ENCODE measurements at places on chromosomes 2 and 18.

- no peak for DNase-seq
Measured at GRCh38 chr2:163625632-163626031, 110.2 kb downstream of the FIGN start.

- no peak for DNase-seq
Measured at GRCh38 chr2:21658907-21659477, 535.2 kb downstream of the TDRD15 start.

DNA sequence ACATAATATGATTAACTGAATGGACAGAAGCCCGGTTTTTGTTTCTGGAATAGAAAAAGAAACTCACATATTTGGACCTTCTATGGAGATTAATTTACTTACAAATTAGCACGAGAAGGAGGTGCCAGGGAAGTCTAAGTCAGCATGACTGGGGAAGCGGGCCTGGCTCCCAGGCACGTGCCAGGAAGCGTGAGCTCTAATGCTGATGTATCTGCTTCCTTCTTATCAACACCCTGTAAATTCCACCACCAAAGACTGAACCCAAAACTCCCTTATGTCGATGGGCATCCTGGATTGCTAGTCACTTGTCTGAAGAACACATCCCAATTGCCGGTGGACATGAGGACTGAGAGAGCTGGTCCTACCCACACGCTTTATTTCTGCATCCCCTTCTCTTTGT is 134.5 kb downstream of the GALNT14 start:
- DNase-seq = no peak

DNA sequence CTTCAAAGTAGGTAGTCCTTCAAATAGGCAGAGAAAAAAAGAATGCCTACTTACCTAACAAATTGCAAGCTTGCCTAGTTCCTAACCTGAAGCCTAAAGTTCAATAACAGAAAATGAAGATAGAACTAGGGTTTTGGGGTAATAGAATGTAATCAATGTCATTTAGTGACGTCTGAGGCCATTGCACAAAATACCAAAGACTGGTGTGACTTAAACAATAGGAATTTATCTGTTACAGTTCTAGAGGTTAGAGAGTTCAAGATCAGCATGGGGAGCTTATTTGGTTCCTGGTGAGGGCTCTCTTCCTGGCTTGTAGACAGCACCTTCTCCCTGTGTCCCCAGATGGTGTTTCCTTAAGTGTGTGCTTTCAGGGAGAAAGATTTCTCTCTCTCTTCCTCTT is 4.7 kb upstream of the NPC1 start:
- no peak for DNase-seq

- DNase-seq = no peak
Measured at GRCh38 chr2:161703863-161704262, 79.6 kb downstream of the SLC4A10 start.

- DNase-seq = no peak
Measured at GRCh38 chr2:37683241-37683640, 11.8 kb upstream of the CDC42EP3 start.

GRCh38 chr2:118423776-118424175 is 335.5 kb downstream of the INSIG2 start:
- DNase-seq = no peak

- no peak for DNase-seq
Measured at GRCh38 chr2:120421830-120422175, 75.9 kb downstream of the INHBB start.

DNA sequence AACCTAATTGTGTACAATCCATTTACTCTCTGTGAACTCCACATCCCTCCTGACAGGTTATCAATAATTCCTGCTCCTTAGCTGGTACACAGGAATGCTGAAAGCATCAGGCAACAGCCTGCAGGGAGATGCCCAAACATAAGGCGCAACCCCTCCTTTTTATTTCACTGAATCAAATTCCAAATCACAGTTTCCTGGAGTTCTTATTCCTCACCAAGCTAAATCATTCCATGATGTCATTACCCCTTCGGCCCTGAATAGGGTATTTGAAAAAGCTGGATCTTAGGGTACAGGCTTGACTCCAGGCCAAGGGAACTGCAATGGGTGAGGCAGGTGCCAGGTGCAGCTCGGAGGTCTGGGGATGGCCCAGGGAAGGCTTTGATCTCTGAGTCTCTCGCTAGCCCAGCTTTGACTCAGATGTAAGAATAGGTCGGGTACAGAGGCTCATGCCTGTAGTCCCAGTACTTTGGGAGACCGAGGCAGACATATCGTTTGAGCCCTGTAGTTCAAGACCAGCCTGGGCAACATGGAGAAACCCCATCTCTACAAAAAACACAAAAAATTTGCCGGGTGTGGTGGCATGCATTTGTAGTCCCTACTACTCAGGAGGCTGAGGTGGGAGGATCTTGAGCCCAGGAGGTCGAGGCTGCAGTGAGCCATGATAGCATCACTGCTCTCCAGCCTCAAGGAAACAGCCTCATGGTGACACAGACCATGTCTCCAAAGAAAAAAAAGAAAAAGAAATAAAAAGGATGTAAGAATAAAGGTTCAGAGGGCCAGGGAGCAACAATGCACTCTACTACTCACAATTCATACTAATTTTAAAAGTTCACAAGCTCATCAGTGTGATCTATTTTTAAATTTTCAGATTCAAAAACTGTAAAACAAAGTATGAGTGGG is 6.8 kb downstream of the FHL2 start:
- DNase-seq = no peak

- DNase-seq = no peak
Measured at GRCh38 chr18:47594621-47595086, 335.8 kb downstream of the SMAD2 start.

- DNase-seq = no peak
Measured at GRCh38 chr2:148978026-148978685, 60.3 kb upstream of the LYPD6B start.

DNA sequence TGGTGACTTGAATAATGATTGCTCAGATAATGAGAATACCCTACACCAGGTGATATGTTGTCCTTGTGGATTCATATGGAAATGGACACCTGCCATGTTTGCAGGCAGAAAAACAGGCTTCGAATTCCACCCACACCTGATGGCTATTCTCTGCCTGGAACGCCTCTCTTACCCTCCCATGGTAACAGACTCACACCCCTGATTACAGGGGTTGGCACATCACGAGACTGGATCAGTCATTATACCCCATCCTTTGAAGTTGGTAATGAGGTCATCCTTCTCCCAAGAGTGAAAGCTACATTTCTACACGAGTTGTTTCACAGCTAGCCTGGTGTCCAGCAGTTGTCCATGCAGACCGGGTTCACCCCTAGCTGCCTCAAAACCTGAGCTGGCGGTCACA is 71.4 kb upstream of the MBOAT2 start:
- no peak for DNase-seq

DNA sequence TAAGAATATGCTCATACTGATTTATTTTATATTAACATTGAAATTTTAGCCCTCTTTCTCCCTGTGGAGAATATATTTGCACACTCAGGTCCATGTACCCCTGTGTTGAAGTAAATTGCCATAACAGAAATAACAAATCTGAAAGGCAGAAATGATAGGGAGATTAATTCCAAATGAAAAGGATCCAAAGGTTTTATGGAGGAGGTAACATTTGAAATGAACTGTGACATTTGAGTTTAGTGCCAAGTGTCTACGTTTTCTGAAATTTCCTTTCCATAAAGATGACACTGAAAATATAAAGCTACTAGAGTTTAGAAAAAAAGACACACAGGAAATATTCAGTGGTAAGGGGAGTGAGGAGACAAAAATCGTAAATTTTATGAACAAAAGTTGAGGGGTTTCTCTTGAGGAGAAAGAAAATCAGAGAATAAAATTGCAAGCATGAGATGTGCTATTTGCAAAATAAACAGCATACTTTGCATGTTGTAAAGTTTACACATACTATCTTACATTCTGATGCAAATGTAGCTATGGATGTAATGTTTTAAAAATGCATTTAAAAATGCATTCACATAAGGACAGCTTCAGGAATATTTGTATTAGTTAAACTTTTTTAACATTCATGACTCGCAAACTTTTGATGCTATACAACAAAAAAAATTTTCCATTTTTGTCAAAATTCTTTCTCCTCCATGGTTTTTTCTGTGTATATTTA is 69.5 kb downstream of the BAZ2B start:
- DNase-seq = no peak

GRCh38 chr18:63433334-63433866 is 11.1 kb upstream of the VPS4B start:
- no peak for DNase-seq

- DNase-seq = no peak
Measured at GRCh38 chr2:213150315-213151097, 906 bp downstream of the IKZF2 start.

GRCh38 chr2:15840148-15840547 is 100.2 kb upstream of the MYCN start:
- DNase-seq = no peak

DNA sequence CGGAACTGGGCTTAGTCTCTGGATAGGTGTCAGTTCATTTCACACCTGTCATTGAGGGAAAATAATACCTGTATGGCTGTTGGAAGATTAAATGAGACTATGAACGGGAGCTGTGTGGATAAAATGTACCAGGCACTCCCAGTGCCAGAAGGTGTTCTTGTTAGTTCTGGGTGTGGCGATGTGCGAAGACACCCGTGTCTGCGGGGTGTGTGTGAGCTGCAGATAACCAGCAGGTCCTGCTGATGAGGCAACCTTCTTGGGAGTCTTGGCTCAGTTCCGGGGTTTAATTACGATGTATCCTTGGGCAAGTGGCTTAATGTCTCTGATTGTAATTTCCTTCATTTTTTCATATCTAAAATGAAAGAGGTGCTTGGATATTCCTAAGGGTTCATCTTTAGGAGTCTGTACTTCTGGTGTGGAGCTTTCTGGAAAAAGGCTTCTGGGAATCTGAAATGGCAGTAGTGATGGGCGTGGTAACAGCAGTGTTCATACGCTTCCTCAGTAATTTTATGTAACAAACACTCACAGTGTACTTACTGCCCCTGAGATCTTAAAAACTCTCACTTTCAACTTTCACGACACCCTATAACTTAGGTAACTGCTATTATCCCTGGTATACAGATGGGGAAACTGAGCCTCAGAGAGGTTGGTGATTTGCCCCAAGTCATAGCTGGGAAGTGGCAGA is 35.0 kb downstream of the NEDD4L start:
- DNase-seq = no peak

- no peak for DNase-seq
Measured at GRCh38 chr2:162967811-162968210, 129.2 kb upstream of the KCNH7 start.

GRCh38 chr18:77899972-77900754 is 650.5 kb downstream of the GALR1 start:
- DNase-seq = no peak

- no peak for DNase-seq
Measured at GRCh38 chr18:6865251-6865650, 135.7 kb downstream of the ARHGAP28 start.

DNA sequence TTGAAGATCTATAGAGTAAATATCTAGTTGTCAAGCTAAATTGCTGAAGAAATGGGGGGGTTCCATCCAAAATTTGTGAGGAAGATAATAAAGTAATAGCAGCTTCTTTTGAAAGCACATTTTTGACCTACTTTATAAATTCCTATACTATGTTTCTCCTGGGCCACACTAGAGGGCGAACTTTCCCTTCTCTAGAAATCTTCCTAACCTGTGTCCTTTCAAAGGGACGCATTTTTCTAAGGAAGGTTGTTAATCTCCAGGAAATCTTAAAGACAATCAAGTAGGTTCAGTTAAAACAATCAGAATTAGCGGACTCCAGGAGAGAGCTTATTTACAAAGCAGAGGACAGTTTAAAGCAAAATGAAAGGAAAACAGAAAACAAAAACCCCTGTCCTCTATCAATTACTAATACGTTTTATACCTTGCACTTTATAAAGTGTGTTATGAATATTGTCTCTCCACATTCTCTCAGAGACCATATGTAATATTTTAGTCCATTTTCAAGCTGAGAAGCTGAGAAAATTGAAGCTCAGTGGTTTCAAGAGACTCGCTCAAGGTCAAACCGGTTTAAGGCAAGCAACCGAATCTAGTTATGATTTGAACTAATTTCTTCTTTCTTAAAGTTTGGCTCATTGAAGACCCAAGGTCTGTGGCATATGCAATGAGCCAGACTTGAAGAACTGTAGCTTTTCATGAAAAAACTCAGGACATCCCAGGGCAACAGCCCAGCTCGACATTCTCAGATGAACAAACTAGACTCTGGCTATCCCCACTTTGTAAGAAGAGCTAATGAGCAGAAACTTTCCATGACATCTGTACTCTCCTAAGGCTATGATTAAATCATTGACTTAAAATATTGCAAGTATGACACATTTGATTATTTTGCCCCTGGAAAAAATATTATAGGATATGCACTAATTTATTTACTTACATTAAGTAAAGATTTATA is 273.6 kb downstream of the PAX3 start:
- DNase-seq = no peak

GRCh38 chr2:230668184-230668938 is 44.3 kb upstream of the CAB39 start:
- DNase-seq = peak; percentile 47

DNA sequence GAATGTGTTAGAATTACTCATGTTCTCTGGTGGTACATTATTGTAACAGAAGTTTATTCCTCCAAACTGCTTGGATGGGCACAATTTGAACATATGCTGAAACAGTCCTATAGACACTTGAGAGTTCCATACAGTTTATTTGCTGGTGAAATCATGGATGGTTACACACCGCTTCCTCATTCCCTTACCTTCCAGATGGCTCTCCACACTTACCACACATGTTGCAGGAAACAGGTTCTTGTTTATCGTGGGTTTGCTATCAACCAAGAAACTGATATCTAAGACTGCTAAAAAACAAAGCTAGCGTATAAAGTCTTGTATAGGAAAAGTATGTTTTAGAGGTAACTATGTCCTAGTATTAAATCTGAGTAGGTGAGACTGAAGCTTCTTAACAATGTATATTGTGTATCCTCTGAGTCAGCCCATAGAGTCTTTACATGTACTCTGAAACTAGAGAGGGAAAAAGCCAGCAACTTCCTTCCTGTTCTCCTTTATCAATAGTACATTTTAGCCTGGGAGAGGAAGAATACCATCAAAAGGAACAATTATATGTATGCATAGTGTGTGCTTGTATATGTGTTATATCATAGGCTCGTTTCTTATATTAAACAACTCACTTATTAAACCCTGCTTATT is 313.1 kb downstream of the PLCL1 start:
- no peak for DNase-seq

DNA sequence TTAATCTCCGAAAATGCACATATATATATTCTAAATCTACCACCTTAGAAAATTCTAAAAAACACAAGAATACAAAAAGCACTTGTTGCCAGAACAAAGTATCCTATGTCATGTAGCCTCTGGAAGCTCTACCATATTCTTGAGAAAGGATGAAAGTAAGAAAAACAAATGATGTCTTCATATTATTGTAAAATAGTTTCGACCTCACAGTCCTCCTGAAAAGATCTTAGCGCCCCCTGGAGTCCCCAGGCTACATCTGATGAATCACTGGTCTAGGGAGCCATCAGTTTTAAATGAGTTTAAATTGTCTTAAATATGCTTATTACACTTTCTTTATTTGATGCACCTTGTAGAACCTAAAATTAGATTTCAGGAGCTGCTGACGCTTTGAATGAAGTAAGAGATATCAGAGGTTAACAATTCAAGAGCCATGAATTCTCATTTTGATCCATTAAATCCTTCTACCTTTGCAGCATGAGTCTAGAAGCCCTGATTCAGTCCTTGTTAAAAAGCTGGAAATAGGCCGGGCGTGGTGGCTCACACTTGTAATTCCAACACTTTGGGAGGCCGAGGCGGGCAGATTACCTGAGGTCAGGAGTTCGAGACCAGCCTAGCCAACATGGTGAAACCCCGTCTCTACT is 138.8 kb downstream of the MCFD2 start:
- DNase-seq = no peak

GRCh38 chr2:120590841-120591240 is 144.8 kb upstream of the GLI2 start:
- DNase-seq = no peak

GRCh38 chr2:171389325-171389724 is 44.5 kb downstream of the METTL8 start:
- no peak for DNase-seq
